ENCODE measurements at places on chromosomes 11 and 22. TPM values are rescaled to one million over a fixed set of nuclear protein-coding genes. Genes with fewer than 3 reads are reported as not detected.

GRCh38 chr11:114134870-114135269 lies 75.4 kb downstream of the ZBTB16 start:
- no peak for DNase-seq

DNA sequence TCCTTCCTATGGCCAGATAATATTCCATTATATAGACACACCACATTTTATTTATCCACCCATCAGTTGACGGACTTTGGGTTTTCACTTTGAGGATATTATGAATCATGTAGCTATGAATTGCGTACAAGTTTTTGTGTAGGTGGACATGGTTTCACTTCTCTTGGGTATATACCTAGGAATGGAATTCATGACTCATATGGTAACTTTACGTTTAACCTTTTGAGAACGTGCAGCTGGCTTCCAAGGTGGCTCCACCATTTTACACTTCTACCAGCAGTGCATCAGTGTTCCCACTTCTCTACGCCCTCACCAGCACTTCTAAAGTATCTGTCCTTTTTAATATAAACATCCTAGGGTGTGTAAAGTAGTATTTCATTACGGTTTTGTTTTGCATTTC lies 112.0 kb downstream of the PLEKHA7 start:
- no peak for DNase-seq

Gene NFRKB
- total RNA-seq, result 12.1 TPM

DNA sequence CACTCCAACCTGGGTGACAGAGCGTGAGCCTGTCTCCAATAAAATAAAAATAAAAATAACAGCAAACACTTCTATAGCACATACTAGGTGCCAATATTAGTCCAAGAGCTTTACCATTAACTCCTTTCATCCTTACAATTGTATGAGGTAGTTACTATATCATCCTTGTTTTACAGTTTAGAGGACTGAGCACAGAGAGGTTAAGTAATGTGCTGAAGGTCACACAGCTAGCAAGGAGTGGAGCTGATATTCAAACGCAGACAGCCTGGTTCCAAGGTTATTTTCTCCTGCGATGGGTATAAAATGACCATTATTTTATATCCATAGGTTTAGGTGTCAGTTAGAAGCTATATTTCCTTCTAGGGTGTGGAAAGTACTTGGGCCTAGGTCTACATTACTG lies 80.7 kb upstream of the LMO1 start:
- DNase-seq, result no peak

Gene C11orf97
- not detected for total RNA-seq

DNA sequence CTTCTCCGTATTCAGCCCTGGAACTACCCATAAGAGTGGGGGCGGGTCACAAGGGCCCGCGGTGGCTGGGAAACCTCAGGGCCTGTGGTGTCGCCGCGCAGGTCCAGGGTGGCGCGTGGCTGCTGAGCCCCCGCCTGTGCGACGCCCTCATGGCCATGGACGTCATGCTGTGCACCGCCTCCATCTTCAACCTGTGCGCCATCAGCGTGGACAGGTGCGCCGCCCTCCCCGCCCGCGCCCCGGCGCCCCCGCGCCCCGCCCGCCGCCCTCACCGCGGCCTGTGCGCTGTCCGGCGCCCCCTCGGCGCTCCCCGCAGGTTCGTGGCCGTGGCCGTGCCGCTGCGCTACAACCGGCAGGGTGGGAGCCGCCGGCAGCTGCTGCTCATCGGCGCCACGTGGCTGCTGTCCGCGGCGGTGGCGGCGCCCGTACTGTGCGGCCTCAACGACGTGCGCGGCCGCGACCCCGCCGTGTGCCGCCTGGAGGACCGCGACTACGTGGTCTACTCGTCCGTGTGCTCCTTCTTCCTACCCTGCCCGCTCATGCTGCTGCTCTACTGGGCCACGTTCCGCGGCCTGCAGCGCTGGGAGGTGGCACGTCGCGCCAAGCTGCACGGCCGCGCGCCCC lies 2.4 kb downstream of the DRD4 start:
- DNase-seq, result no peak

Gene JAML
- 5.4 TPM for total RNA-seq

DNA sequence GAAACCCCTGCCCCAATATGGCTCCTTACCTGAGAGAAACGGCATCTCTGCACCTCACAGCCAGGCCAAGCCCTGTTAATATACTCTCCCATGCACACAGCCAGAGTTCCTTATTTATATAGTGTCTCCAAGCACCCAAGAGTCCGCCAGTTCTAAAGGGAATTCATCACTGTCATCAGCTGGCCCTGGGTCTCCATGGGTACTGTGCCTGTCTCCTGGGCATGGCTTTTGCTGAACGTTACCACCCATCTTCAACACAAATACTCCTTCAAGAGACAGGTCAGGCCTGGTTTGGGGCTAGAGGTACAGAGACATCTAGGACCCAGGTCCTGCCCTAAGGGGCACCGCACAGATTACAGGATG lies 1.6 kb upstream of the ATG16L2 start:
- DNase-seq, result no peak

- DNase-seq, result no peak
Measured at GRCh38 chr22:35620624-35621251, 3.6 kb upstream of the MB start.

- DNase-seq, result no peak
Measured at GRCh38 chr11:126139111-126140091, 72.0 kb downstream of the RPUSD4 start.

DNA sequence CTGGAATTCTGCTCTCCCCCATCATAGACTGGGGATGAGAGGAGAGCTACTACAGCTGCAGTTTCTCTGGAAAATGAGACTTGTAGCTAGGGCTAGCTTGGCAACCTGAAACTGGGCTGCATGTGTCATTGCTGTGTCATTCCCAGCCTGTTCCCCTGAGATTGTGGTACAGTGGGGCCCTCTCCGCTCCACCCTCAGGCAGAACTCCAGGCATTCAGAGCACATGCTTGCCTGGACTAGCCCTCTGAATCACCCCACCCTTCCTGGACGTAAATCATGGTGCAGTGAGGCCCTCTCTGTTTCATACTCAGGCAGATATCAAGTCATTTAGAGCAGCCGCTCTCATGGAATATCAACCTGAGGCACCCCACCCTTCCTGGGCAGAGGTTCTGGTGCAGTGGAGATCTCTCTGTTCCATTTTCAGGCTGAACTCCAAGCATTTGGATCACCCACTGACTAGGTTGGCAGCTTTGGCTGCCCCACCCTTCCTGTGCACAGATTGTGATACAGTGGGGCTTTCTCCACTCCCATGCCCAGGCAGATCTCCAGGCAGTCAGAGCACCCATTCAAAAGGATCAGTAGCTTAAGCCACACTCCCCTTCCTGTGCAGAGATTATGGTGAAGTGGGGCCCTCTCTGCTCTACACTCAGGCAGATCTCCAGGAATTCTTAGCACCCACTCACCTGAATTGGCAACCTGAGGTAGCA lies 274.4 kb downstream of the C11orf87 start:
- no peak for DNase-seq

Gene DEFB131B
- total RNA-seq, result not detected

GRCh38 chr22:30297991-30298701 lies 8.8 kb upstream of the CASTOR1 start:
- no peak for DNase-seq

Gene OR4D11
- total RNA-seq, result not detected

Gene DDTL
- total RNA-seq, result 3.5 TPM

Gene KRTAP5-7
- not detected for total RNA-seq

GRCh38 chr11:79421820-79422219 lies 19.0 kb downstream of the TENM4 start:
- no peak for DNase-seq

- DNase-seq, result no peak
Measured at GRCh38 chr22:39746600-39747262, 146.8 kb downstream of the ENTHD1 start.

DNA sequence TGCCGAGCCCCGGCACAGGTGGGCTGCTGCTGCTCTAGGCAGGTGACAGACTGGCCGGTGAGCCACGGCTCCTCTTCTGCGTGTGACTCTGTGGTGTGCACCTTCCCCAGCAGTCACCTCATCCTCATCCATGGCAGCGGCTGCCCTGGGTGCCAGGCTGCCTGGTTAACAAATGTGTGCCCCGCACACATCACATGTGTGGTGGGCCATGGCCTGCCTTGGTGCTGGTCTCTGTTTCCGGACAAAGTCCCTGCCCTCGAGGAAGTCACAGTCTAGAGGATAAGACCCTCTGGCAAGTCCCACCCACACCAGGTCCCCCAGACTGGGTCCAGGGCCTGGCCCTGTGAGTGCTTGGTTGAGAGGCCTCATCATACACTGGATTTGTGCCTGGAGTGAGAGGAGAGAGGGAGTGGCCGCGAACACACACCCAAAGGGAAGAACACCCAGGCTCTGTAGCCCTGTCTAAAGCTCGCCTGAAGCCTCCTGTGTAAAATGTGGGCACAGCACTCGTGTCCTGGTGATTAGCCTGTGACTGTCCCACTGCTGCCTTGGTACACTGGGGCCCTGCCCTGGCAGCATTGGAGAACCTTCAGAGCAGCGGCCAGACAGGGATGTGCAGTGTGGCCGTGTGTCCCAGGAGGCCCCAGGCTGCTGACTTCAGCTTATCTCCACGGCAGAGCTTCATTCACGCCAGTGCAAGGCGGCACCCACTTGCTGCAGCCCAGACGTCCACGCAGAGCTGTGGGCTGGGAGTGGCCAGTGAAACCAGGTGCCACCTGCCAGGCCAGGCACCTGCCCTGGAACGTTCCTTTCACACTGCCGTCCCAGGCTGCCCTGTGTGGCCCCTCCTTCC lies 269.9 kb downstream of the TBC1D22A start:
- no peak for DNase-seq

GRCh38 chr11:57294225-57295131 lies 30.3 kb downstream of the TNKS1BP1 start:
- DNase-seq, result no peak

DNA sequence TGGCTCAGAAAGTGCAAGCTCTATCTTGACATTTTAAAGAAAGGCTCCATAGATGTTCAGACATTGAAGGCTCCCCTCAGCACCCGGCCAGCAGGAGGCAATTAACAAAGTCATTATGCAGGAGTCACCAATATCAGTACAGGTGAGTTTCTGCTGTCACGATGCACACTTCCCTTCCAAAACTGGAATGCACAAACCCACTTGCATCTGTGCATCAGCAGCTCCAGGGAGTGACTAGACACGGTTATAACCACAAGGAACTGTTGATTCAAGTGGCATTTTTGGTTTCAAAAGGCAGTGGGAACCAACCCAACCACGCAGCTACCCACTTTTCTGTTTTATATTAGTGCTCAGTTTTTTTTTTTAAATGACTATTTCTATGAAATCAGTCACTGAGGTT lies 293.9 kb upstream of the NARS2 start:
- DNase-seq, result no peak

DNA sequence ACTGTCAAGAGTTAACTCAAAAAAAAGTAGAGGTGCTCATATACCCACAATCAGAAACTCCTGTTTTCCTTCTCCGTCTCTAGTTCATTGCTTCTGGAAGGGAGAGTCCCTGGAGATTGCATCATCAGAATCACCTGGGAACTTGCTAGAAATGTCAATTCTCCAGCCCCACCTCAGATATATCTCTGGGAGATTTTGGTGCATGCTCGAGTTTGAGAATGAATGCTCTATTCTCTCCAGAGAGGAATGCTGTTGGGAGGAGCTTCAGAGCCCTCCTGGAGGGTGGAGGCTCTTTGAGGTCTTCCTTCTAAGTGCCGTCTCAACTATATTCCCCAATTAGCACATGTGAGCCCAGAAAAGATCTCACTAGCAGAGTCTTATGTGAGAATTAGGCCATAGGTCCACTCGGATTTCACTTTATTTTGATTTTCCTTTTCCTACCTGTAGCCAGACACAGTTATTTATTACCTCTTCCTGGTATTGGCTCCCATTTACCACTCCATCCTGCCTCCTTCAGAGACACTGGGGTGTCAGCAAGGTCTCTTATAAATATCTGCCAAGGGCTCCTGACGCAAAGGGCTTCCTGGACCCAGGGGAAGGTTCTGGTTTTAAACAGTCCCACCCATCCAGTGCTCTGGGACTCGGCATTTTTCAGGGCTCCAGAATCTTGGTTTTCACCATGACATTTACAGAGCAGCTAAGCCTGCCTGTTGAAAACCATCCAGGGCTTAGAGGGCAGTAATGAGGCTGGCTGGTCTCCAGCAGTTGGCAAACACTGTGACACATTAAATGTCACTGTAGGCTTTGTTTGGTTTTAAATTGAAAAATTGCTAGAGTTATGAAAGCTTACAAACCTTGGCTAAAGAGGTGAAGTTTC lies 136.2 kb downstream of the CD44 start:
- DNase-seq, result no peak

Gene MB
- 7,641 TPM for total RNA-seq

DNA sequence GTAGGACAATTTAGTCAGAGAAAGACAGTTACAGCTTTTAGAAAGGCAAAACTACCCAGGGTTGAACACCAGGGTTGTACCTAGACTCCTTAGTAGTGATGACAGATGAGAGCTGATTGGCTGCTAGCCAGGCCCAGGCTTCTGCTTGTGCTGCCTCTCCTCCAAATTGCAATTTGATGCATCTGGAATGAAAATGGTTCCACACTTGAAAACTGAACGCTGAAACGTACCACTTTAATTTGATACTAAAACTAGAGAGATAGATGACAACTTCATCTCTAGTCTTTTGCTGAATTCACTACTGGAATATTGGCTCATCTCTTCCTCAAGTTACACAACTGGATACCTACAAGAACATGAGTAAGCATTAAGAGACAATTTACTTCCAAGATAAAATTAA lies 19.2 kb upstream of the FNBP4 start:
- no peak for DNase-seq

Gene CYP2R1
- total RNA-seq, result 7.9 TPM

DNA sequence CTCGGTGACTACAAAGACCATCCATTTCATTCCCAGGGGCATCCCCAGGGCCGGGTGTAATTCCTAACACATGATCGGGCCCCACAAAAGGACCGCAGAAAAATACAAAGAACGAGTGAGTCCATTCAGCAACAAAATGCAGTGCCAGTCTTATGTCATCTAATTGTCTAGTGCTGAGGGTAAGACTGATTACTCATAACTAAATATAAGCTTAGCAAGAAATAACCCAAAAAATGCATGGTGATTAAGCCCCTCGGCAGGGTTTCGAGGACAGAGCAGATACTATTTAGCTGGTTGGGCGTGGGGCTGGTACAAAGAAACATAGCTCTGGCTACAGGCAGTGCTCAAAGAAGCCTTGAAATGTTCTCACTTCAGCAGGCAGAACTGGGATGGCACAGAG lies 1078.9 kb downstream of the OPCML start:
- DNase-seq, result no peak

DNA sequence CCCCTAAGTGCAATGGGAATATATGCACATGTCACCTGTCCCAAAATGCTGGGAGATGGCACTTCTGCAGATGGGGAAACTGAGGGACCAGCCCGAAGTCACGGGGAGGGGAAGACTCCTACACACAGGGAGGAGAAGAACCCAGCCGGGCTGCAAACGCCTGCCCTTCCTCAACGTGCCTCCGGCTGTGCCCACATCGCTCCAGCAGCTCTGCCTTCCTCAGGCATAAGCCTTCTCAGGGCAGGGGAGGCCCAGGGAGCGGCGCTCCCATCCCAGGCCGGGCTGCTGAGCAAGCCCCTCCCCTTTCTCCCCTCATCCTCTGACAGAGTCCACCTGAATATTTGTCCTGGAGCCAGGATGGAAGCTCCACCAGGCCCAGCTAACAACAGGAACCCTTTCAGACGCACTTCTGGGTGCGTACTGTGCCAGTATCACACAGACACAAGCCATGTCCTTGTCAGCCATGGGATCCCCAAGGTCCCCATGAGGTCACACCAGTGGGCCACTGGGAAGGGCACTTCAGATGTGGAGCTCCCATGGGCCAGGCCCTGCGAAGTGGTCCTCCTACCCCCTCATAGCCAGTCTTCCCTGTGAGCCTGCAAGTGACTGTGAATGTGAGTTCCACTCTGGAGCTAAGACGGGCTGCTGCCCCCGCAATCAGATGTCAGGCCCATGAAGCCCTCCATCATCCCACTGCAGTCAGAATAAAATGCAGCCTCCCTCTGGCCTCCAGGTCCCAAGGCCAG lies 2.5 kb upstream of the CD81 start:
- DNase-seq, result no peak

GRCh38 chr22:18091916-18092526 lies 14.2 kb downstream of the PEX26 start:
- DNase-seq, result peak; percentile 85

Data from cardiac septum (tissue), 1 donor.